ENCODE measurements at places on chromosomes 11 and 22.

DNA sequence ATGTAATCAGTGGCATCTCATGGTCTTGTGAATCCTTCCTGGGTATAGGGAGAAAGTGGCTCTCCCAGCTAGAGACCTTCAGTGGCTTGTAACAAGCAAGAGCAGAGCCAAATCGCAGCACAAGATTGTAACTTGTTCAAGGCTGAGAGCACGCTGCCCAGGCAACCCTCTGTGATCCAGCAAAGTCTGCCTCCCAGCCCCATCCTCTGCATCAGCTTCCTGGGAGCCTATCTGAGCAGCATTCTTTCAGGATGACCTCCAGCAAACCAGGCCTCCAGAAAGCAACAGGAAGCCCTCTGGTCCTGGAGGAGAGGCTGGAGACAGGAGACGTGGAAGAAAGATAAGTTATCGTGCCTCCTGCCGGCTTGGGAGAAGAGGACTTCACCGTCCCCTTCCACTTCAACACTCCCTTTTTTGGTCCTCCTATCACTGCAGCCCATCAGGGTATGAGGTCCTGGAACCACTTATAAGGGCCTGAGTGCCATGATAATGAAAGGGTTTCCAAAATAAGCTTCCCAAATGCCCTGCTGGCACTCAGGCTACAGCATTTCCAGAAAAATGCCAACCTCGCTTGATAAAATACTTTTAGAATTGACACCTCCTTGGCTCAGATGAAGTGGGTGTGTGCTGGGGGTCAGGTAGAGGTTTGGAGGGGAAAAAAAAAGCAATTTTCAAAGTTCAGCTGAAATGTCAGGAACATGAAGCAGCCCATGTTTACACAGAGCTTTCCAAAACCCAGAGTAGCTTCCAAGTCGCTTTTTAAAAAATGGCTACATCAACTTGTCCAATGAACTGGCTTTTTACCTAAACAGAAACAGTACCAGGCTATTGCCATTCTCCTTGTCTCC lies 80.2 kb downstream of the PLEKHA7 start:
- ATAC-seq = no peak

GRCh38 chr11:110059706-110060463 lies 33.3 kb upstream of the ZC3H12C start:
- no peak for ATAC-seq

DNA sequence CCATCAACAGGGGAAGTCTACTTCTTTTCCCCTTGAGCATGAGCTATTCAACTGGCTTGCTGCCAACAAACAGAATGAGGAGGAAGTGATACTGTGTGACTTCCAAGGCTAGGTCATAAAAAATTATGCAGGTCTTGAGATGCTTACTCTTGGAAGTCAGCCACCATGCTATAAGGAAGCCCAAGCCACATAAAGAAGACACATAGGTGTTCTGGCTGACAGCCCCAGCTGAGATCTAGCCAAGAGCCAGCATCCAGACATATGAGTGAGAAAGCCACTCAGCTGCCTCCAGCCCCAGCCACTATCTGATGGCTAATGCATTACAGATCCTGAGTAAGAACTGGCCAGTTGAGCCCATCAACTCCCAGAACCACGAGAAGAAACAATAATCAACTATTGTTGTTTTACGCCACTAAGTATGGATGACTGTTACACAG lies 31.0 kb upstream of the PPP2R1B start:
- ATAC-seq = no peak

GRCh38 chr22:37032535-37033460 lies 13.3 kb downstream of the MPST start:
- peak; percentile 78 for ATAC-seq

DNA sequence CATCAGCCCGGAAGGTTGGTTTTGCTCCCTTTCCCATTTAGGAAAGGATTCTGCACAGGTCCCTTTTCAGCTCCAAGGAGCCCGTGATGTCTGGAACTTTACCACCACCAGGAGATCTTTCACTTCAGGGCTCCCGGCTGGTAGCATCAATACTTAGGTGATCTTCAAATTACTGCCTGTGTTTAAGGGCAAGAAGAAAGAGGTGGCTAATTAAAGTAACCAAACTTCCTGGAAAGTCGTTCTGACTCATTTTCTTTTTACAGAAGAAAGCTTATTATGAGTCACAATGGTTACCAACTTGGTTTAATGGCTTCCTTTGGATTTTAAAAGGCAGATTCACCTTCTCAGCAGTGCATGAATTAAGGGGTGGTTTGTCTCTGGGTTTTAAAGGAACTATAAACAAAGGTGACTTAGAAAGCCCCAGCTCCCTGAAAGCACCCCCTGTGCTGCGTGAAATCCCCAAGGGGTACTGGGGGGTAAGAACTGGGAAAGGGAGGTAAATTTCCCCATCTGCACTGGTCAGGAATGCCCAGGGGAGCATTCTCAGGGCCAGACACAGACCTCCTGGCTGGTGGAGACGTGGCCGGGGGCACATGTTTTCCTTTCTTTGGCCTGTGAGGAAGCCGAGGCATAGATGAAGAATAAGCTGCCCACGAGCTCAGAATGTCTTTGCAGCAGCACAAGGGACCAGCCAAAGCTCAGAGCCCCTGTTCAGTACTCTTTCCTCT lies 8.8 kb downstream of the POU2F3 start:
- ATAC-seq = no peak

- no peak for ATAC-seq
Observed at GRCh38 chr11:116148645-116149044, 624.1 kb downstream of the BUD13 start.

- no peak for ATAC-seq
Observed at GRCh38 chr22:22425783-22426624, 82.5 kb downstream of the ZNF280B start.

GRCh38 chr11:116787786-116788486 lies at the start of gene ZPR1:
Gene ZPR1, minus strand, starts transcription at chr11:116788023. Its CDS starts 33 bp downstream, at chr11:116787990.
- peak; percentile 87 for ATAC-seq

DNA sequence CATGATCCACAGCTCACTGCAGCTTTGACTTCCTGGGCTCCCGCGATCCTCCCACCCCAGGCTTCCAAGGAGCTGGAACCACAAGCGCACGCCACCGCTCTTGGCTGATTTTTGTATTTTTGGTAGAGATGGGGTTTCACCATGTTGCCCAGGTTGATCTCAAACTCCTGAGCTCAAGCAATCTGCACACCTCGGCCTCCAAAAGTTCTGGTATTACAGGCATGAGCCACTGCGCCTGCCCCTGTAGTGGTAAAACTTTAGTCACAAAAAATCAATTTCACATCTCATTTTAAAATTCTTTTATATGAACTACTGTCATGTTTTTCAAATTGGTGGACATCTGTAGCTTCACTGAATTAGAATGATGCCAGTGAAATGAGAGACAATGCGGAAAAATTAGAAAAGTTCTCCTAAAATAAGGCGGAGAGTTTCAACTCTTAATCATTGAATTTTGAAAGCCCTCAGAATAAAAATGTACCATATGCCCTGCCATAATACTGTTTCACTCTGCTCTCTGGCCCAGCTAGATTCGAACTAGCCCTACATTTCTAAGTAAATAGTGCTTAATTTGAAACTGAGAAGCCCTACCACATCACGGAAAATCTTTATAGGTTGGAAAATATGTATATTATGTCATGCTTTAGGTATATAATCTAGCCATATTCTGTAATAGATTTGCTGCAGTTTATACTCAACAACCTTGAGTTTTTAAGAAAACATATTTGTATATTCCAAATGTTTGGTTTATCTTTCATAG lies 78.7 kb downstream of the HORMAD2 start:
- no peak for ATAC-seq

GRCh38 chr11:85281550-85281949 lies 345.6 kb downstream of the DLG2 start:
- ATAC-seq = no peak

- no peak for ATAC-seq
Observed at GRCh38 chr11:94539420-94539819, 4.3 kb upstream of the FUT4 start.

- no peak for ATAC-seq
Observed at GRCh38 chr22:39383841-39384625, 15.5 kb upstream of the TAB1 start.

DNA sequence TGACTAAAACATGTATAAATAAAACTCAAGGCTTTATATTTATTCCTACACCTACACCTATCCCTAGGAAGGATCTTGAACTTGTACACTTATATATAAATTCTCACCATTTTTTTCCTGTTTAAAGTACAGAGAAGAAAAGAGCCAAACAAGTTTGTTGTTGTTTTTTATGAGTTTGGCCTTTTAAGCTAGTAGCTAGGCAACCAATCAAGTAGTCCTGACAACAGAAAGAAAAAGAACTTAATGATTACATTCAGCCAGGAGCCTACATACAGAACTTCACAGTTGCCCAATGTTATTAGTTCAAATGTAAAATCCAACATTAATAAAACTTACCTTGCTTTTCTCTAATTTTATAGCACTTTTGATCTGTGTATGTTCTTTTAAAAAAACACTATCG lies 316.2 kb downstream of the SOX6 start:
- no peak for ATAC-seq

GRCh38 chr11:93329936-93330445 lies 551 bp upstream of the DEUP1 start:
- peak; percentile 36 for ATAC-seq

DNA sequence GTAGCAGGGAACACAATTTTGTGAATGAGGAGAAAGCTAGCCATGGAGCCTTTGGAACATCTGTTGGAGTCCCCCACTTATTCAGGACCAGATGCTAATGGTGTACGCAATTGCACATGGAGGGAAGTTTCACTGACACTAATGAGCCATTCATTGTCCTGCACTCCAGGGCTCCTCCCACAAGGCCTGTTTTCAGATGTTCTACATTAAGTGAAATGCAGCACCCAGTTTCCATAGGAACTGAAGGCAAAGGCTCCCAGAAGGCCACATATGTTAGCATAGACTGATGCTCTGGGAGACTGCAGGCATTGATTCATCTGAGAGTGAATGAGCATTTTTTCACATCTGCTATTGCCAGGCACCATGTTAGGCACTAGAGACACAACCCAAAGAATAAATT lies 399.5 kb downstream of the ETS1 start:
- no peak for ATAC-seq

DNA sequence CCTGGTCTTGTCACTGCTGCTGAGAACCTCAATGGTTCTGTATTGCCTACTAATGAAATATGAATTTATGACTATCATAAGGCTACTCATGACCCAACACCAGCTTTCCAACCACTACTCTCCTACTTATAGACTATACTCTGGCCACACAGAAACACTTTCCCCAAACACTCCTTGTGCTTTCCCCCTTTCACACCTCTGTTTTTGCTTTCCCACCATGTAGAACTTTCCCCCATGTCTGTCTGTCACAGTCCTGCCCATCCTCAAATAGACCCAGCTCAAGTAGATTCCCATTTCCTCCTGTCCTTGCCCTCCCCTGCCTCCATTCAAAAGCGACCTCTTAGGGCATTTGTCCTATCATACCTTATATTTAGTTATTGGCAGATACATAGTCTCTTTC lies 105.9 kb downstream of the ARFGAP2 start:
- ATAC-seq = no peak

DNA sequence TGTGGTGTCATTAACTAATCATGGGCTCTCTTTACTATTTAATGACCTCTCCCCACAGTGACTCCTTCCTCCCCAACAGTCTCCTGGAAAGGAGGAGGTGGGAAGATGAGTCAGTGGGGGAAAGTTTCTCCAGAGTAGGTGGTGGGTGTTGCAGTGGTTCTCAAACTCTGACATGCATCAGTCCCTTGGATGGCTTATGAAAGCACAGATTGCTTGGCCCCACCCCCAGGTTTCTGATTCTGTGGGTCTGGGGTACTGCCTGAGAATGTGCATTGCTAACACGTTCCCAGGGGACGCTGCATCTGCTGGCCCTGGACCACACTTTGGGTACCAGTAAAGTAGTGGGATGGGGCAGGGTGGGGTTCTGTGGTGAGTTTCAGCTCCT lies 9.8 kb downstream of the CD82 start:
- no peak for ATAC-seq

DNA sequence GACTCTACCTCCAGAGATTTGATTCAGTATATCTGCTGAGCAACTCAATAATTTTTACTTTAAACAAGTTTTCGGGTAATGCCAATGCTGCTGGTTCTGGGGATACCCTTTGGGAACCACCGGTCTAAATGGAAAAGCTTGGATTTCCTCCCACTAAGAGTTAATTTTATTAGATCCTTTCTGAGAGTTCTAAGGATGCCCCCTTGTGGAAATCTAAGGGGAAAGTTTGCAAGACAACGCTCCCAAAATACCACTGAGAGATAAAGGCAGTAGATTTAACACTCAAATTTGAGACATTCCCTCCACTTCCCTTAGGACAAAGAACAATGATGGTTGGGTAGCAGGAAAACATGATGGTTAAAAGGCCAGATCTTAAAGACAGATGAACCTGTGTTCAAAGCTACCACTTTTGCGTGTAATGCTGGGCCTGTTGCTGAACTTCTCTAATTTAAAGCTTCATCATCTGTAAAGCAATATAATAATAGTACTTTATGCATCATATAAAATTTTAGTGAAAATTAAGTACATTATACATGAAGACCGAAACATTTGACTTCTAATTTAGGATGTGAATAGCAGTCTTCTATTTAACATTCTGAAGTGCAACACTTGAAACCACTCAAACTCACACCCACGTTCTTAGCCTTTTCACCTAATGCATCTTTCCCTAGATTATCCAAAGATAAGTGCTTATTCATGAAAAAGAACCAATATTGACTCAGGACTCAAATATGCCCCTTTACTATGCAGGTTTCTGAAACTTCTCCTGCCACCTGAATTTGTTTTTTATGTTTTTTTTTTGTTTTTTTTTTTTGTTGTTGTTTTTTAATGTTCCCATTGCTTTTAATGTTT lies 110.1 kb upstream of the LUZP2 start:
- no peak for ATAC-seq

- peak; percentile 89 for ATAC-seq
Observed at GRCh38 chr11:86558207-86558606, 114.2 kb downstream of the ME3 start.

DNA sequence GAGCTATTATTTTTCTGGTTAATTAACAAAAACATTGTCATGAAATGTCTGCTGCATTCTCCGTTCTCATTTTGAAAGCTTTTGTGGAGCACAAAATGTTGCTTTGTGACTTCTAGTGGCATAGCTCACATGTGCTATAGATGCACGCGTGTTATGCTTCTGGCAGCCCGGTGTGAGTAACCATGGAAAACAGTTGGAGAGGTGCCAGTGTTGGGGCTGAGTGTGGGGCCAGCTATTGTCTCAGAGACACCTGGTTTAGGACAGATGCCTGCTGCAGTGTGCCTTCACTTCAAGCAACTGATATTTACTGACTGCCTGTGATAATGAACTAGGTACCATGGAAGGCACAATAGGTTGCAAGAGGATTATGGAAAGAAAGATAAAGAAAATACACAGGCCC lies 760.6 kb downstream of the NTM start:
- ATAC-seq = no peak

- ATAC-seq = no peak
Observed at GRCh38 chr11:95296621-95297025, 65.6 kb upstream of the SESN3 start.

GRCh38 chr22:38069372-38070249 lies 12.4 kb downstream of the PICK1 start:
- ATAC-seq = peak; percentile 83

Data from gastroesophageal sphincter (tissue), 4 donors.